RPMI8226 (cell line): ENCODE measurements at places on chromosomes 7 and 10.

- no peak for DNase-seq
These were observed 218.3 kb upstream of the GRB10 start for GRCh38 chr7:51000956-51001355.

DNA sequence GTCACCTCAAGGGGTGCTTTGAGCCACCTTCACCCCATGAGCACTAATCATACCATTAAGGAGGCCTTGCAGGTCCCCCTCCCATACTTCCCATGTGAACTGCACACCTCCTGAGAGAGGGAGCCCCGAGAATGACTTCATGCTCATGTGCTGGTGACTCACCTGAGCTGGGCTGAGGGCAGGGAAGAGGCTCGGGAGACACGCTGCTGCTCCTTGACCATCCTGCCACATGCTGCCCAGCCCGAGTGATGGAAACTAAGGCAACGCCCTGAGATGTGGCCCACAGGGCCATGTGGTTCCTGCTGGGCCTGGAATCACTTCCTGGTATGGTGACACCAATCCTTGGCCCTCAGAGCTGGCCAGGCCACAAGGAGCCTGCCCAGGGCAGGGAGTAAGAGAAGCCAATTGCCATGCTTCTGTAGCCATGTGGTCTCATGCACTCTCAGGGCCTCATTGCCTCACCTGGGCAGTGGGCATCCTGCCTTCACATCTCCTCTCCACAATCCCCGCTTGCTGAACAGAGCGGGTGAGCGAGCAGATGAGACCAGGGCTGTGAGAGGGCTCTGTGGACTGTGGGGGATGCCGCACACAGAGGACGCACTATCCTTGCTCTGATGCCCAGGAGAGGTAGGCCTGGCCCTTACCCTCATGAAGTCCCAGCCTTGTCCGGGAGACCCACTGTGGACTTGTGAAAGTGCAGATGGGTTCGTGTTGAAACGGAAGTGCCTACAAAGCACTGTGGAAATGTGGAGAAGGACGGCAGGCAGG lies 18.3 kb upstream of the PPIF start:
- DNase-seq: no peak

GRCh38 chr10:633279-634245 lies 55.9 kb downstream of the DIP2C start:
- no peak for DNase-seq

DNA sequence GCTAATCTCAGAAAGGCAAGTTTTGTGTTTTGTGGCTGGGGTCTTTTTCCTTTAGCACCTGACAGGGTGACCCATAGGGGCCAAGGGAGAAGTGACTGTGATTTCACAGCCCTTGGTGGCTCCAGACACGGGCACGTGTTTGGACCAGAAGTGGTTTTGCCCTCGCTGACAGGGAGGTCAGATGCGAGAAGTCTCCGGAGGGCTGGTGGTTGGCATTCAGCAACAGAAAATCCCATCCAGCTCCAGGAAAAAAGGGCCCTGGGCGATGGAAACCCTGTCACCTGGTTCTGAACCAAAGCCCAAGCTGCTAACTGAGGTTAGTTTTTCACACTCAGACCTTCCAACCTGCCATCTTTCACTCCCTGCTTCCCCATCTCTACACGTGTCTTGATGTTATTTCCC lies 272.9 kb downstream of the TRIL start:
- no peak for DNase-seq

DNA sequence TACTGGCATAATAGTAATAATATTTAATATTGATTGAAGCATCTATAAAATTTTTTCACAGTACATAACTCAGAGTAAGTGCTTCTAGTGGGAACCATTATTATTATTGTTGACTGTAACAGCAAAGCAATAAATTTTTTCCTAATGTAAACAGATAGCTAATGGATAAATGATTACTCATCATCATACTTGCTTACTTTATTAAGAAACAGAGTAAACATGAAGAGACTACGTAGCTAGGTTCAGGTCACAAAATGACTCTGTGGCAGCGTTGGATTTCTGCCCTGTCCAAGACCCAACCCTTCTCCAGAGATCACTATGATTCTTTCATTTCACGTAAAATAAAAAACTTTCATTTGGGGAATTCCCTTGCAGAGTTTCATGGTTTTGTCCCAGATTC lies 8.3 kb upstream of the ABCB5 start:
- no peak for DNase-seq

- no peak for DNase-seq
These were observed 41.8 kb downstream of the PSMC2 start for GRCh38 chr7:103389263-103389662.

GRCh38 chr10:35921866-35922350 lies 279.8 kb upstream of the FZD8 start:
- DNase-seq: no peak

- DNase-seq: no peak
These were observed 363.6 kb downstream of the DNAJB6 start for GRCh38 chr7:157700231-157701005.

- no peak for DNase-seq
These were observed 304.5 kb downstream of the ZNF248 start for GRCh38 chr10:37552881-37553280.

GRCh38 chr10:22365233-22365632 lies 19.9 kb downstream of the SPAG6 start:
- peak; percentile 47 for DNase-seq

- peak; percentile 40 for DNase-seq
These were observed 692 bp downstream of the NEURL1 start for GRCh38 chr10:103493916-103494877.
